OCI-LY7 (cell line): ENCODE measurements at places on chromosomes 7 and 10.

DNA sequence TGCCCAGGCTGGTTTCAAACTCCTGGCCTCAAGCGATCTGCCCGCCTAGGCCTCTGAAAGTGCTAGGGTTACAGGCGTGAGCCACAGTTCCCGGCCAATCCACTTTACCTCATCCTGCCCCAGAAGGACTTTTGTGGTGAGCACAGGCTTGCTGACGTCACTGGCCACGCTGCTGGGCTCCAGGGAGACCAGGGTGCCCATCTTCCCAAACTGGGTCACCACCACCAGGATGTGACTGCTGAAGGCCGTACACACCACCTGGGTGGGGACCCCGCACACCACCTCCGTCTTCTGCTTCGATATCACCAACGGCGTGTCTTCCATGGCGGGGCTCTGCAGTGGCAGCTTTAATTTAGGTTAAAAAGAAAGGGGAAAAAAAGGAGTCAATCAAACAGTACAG is 816 bp downstream of the PSMG3 start:
- DNase-seq = no peak

GRCh38 chr10:71201849-71202248 is 10.5 kb upstream of the UNC5B start:
- no peak for DNase-seq

GRCh38 chr7:96248405-96248804 is 73.5 kb downstream of the SLC25A13 start:
- no peak for DNase-seq

- no peak for DNase-seq
Observed at GRCh38 chr7:155769701-155770100, 42.6 kb downstream of the SHH start.

GRCh38 chr7:23184709-23185359 is 3.0 kb downstream of the NUP42 start:
- peak; percentile 27 for DNase-seq

GRCh38 chr7:3238525-3239210 is 62.4 kb upstream of the SDK1 start:
- no peak for DNase-seq

- peak; percentile 19 for DNase-seq
Observed at GRCh38 chr10:6349846-6350535, 147.3 kb downstream of the PFKFB3 start.

GRCh38 chr7:1197997-1198625 is 34.6 kb upstream of the UNCX start:
- no peak for DNase-seq

- no peak for DNase-seq
Observed at GRCh38 chr10:117543225-117544003, 868 bp downstream of the EMX2 start.

GRCh38 chr7:69105092-69105491 is 493.2 kb upstream of the AUTS2 start:
- no peak for DNase-seq

DNA sequence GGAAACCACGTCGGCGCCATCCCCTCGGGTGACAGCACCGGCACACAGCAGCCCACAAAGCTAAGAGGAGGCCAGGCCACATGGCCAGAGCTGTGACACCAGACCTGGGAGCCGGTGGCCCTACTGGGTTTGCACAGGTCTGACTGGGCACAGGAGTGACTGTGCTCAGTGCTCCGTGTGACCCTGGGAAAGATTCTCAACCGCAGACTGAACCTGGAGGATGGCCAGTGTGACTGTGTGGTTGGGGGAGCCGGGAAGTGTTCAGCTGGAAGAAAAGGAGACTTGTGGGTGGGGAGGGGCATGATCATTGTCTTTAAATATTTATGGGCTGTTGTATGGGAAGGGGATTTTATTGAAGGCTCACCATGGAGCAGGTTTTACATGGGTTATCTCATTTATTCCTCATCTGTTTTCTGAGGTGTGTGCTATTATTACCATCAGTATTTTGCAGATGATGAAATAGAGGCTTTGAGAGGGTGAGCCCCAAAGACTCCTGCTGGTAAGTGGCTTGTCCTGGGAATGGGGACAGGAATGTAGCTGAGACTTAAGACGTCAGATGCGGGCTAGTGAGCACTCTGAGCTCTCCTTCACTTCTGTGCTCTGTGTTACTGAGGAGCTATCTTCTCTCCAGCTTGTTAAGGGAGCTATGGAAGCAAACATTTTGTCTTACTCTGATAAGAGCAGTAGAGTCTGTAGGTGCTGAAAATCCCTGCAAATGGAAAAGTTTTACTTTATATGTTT is 127.5 kb downstream of the TMEM178B start:
- DNase-seq = no peak

DNA sequence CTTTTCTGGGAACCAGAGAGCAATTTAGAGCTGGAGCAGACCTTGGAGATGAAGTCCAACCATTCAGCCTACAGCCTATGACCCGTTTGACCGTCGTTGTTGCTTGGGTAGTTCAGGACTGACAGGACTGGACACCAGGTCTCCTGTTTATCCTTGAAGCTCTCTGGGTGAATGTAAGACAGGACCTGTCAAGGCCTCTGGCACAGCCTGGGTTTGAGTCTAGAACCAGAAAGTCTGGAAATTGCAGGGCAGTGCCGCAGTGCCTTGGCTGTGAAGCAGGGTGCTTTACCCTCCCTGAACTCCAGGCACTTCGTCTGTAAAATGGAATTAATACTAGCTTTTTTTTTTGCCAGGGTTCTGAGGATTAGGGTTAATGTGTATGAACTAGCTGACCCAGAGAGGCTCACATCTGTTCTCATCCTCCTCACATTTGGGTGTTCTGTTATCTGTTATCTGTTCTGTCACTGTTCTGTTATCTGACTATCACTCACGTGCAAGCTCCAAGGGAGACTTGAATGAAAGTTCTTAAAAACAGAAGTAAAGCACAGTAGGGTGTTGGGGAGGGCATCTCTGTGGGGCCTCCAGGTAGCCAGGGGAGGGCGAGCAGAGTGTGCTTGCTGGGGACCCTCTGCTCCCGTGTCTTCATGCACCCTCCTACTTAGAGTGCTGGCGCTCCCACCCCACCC is 9.9 kb downstream of the BLVRA start:
- no peak for DNase-seq

DNA sequence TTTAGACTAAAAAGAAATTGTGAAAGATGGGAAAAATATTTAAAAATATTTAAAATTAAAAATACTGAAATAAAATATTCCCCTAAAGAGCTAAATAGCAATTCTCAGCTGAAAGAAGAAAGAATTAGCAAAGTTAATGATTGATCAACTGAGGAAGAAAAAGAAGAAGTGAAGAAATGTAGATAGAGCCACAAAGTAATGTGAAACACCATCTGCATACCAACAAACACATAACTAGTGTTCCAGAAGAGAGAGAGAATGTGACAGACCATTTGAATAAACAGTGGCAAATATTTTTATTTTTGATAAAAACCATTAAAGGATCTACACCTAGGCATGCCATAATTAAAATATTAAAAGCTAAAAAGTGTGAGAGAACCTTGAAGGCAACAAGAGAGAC is 784.5 kb upstream of the ZWINT start:
- DNase-seq = no peak

- DNase-seq = no peak
Observed at GRCh38 chr7:53904355-53904754, 637.8 kb upstream of the VSTM2A start.

DNA sequence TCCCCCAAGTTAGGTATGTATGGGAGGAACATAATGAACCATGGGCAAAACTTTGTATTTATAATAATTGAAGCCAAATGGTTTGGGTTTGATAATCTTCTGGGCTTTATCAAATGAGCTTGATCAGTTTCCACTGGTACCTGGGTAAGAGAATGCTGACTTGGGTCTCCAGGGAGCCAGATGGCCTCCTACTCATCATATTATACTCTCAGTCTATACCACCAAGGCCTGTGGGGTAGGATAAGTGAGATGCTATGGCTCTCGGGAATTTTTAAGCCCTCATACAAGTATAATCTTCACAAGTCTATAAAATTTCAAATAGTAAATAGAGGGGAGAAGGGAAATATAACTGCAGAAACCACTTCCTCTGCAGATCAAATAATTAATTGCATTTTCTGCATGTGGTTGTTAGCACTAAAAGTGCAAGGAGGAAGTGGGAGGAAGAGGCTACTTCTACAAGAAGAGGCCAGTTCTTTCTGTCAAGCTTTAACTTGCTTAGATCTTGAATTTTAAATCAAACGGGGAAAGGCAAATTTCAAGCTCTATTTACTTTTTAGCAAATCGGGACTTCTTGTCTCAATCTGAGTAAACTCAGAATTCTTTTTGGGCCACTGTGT is 349.0 kb downstream of the SORCS1 start:
- no peak for DNase-seq

GRCh38 chr10:113232928-113233511 is 283.0 kb downstream of the TCF7L2 start:
- DNase-seq = no peak

DNA sequence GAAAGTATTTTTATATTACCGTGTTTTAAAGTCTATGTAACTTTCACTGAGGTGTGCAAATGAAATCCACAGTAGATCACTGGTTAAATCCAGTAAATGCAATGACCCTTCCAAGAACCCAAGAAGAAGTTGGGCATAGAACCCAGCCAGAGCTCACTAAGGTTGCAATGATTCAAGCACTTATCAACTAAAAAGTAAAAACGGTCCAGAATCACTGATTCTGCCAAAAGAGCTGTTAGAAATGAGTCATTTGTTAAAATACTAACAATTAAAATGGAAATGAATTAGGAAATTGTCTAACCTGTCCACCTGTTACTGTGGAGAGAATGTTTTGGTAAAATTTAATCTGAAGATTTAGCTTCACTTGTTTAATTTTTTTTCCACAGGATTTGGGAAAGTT is 74.4 kb downstream of the ANK3 start:
- no peak for DNase-seq

DNA sequence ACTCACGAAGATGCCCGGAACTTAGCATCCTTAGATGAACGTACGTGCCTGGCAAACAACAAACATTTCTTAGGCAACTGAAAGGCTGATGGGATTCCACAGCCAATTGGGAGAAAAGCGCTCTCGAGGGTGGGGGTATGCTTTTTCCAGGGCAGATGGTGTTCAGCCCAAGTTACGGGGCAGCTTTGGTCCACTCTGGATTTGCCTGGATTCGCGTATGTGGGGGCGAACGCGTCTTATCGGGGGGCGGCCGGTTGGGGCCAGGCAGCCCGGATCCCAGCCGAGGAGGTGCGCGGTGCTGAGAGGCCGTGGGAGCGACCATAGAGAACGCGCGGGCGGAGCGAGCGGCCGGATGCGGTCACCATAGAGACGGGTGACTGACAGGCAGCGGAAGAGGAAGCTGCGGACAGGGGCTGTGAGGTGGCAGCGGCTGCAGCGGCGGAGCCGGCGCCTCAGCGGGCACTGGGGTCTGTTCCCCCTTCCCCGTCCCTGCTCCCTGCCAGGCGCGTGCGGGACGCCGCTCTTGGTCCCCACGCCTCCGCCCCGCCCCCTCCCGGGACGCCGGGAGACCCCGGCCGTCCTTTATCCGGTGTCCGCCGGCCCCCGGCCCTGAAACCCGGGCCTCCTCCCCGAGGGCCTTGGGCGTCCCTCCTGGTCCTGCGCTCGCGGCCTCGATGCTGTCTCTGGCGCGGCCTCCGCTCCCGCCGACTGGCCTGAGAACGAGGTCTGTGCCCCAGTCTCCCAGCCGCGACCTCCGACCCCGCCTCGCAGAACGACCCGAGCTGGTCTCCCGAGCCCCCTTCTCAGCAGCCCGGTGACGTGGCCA is at the start of gene CHPF2:
TSS of gene CHPF2 (plus strand) at position 393 of the 826 bp plus-strand sequence. CDS start 1,529 bp downstream, outside the sequence.
- DNase-seq = peak; percentile 90

DNA sequence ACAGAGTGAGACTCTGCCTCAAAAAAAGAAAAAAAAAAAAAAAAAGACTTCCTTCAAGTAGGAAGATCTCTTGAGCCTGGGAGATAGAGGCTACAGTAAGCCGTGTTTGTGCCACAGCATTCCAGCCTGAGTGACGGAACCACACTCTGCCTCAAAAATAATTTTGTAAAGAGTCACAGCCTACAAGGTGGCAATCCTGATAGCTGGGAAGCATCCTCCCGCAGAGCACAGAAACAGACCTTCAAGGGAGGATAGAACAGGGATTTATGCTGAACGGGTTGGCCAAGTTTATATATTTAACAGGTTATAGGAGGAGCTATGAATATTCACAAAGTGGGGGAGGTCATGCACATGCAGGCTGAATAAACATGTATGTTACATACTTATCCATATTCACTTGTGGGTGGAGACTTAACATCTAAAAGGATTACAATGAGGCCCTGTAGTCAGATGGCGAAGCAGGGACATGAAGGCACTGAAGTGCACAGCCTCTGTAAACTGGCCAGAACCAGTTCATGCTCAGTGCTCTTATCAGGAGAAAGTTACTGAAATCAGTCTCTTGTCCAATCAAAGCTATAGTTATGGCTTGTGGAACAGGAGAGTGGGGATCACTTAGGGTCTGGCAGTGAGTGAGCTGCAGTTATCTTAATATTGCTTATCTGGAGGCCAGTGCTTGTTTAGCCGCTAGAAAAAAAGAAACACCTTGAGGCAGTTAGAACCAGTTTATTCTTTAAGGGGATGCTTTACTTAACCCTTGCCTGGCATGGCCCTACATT is 6.8 kb downstream of the LMBR1 start:
- no peak for DNase-seq

DNA sequence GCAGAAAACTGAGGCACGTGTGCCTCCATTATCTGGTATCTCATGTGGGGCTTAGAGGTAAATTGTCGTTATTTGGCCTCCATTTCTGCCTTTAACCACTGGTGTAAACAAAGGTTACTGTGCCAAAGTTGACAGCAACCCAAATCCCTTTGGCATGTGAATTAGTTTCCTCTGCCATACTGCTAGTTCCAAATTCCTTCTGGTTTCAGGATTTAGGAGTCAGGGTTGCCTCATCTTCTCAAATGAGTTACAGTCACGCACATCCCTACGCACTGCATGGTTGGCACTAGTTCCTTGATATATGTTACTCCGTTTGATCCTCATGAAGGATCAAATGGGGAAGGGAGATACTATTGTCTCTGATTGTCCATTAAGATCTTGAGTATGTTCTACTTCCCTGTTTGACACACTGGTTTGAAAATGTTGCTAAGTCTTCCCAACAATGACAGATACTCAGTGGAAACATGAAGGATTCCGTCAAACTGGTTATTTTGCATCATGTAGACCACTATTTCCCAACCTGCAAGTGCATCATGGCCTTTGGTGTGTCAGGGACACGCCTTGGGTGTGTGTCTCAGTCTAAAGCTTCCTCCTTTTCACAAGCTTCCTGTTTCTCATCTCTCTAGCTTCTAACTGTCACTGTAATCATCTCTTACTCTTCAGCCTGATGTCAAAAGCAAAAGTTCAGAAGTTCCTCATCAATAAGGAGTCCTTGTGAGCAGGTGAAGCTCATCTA is at the start of gene LIPN:
TSS of gene LIPN (plus strand) at position 655 of the 736 bp plus-strand sequence. CDS start 1,386 bp downstream, outside the sequence.
- DNase-seq = peak; percentile 2

- DNase-seq = no peak
Observed at GRCh38 chr7:105256761-105257231, 131.9 kb downstream of the SRPK2 start.

GRCh38 chr7:16980539-16980938 is 98.8 kb upstream of the AGR3 start:
- no peak for DNase-seq
